Activated CD8-positive, alpha-beta T cell treated with anti-CD3 and anti-CD28 coated beads, Interleukin-2, amount 10 ng/mL, durations not matched to agents 7 days and 5 days (primary cell): ENCODE measurements at places on chromosomes 7 and 10.
A peak's percentile ranks its signal among the peaks of the same experiment; 100 is the strongest.

DNA sequence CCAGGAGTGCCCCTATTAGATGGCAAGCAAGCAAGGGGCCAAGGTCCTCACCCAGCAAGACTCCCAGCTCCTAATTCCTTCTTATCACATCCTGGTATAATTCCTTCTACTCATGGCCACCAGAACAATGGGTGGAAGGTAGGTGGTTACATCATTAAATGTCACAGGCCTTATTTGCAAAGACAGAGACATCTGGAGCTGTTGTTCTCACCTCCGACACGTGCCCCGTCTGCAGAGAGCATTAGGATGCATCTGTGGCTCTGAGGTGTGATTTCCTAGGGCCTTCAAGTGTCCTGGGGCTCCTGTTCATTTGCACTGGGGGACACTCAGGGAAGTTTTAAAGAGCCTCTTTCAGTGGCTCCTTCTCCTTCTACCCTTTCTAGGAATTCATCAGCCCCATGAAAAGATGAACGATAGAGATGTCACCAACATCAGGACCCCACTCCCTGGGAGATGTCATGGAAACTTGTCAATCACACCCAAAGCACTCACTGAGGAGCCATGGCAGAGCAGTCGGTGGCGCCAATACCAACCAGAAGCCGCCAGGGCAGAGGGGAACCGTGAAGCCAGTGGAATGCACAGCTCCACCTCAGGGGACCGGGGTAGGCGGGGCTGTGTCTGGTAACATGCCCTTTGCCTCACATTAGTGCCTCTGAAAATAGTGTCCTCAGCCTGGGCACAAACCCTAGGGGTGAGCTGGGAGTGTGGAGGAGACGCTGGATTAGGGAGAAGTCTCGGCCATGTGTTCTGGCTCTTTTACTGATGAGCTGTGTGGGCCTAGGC lies 2.9 kb upstream of the ATP6V0E2 start:
- DNase-seq = peak; percentile 58

DNA sequence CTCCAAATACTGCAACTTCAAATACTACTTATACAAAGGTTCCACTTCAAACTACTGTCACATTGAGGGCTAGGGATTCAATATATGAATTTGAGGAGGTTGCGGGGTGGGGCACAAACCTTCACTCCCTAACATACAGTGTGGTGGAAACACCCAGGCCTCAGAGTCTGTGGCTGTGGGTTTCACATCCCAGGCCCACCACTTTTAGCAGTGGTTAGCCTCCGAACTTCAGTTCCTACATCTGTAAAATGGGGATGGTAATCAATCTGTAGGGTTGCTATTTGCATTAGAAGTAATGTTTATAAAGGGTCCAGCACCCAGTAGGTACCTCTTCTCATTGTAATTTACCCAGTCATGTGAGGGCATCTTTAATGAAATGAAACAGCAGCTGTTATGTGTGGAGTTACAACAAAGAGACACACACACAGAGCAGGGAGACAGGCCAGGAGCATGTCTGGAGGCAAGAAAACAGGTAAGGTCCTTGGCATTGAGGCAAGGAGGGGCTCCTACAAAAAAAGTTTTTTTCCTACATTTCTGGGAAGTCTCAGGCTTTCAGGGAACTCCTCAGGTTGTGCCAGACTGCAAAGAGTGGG lies 570.9 kb downstream of the LRMDA start:
- no peak for DNase-seq

GRCh38 chr7:11216276-11216675 lies 242.6 kb downstream of the PHF14 start:
- DNase-seq = no peak

DNA sequence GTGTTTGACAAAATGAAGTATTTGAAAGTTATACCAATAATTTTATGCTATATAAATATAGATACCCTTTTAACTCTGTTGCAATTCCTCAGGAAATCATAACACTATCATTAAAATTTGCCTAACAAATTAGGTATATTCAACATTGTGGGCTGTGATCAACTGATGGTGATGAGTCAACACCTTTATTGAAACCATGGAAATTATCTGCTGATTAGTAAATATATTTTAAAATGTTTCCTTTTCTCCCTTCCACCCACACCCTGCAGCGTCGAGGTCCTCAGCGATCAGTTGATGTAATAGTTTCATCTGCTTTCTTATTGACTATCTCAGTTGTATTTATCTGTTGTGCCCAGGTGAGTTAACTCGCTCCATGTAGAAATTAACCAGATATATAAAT lies 143.9 kb downstream of the PHTF2 start:
- no peak for DNase-seq

GRCh38 chr7:135828604-135829003 lies 80.0 kb upstream of the FAM180A start:
- no peak for DNase-seq

GRCh38 chr10:36087006-36088005 lies 445.2 kb upstream of the FZD8 start:
- no peak for DNase-seq

DNA sequence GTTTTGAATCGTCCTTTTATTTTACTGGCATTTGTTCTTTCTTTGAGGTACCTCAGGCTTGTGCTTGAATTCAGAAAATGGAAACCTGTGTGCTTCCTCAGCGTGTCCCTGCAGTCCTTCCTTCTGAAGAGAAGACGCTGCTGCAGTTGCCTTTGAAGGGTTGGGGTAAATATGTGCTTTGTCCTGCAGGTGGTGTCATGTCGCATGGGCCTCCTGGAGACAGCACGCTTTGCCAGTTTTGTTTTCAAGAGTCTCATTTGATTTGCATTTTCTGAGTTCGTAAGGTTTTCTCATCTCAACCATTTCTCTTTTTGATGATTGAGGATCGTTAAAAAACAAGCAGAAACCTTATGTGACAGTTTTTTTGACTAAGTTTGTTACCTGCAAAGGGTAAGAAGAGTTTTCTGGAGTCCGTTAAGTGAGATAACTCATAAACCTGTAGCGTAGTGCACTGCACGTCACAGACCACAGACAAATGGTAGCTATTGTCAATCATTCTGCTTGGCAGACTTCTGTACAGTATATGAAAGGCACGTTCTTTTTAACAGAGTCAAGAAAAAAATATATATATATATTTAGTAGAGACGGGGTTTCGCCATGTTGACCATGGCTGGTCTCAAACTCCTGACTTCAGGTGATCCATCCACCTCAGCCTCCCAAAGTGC lies 57.0 kb downstream of the CDC123 start:
- DNase-seq = peak; percentile 34

GRCh38 chr7:85000735-85001350 lies 186.0 kb downstream of the SEMA3D start:
- DNase-seq = no peak

GRCh38 chr7:142771353-142771723 lies 568 bp downstream of the PRSS2 start:
- no peak for DNase-seq

DNA sequence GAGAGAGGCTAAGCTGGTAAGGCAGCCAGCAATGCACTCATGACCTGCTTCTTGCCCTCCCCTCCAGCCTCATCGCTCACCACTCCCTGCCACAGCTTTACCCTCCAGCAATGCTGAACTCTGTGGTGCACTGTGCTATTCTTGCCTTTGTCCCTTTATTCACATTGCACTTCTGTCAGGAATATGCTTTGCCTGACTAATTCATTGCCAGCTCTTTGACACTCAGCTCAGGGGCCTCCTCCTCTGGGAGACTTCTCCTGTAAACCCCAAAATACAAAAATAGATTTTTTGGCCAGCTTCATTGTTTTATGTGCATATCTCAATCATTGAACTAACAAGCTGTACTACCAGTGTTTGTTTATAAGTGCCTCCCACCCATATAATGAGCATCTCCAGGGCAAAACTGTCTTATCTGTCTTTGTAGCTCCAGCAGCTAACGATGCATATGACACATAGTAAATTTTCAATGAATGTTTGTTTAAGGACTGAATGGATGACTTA lies 8.2 kb downstream of the CNNM1 start:
- no peak for DNase-seq

GRCh38 chr7:18975689-18976280 lies 141.7 kb downstream of the TWIST1 start:
- DNase-seq = no peak

GRCh38 chr7:85175217-85175616 lies 11.6 kb downstream of the SEMA3D start:
- DNase-seq = no peak

- DNase-seq = no peak
Observed at GRCh38 chr10:44973323-44974081, 5.1 kb downstream of the DEPP1 start.

DNA sequence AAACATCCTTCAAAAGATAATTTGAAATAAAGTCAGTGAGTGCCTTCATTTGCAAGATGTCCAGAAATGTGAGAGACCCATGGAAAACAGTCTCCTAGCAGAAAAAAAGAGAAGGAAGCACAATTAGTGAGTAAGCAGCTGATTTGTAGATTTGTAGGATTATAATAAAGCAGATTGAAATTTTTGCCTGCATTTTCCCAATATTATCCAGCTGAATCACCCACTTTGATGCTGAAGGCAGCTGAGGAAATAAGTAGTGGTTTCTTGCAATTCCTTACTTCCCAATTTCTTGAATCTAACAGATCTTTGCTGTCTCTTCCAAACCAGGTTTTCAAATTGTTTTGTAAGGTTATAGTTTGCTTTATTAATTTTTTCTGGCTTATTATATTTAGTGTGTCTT lies 181.4 kb downstream of the GNAT3 start:
- DNase-seq = no peak

GRCh38 chr10:125153703-125154490 lies 6.5 kb downstream of the CTBP2 start:
- DNase-seq = no peak

GRCh38 chr10:102401735-102402511 lies 6.4 kb downstream of the NFKB2 start:
- no peak for DNase-seq

DNA sequence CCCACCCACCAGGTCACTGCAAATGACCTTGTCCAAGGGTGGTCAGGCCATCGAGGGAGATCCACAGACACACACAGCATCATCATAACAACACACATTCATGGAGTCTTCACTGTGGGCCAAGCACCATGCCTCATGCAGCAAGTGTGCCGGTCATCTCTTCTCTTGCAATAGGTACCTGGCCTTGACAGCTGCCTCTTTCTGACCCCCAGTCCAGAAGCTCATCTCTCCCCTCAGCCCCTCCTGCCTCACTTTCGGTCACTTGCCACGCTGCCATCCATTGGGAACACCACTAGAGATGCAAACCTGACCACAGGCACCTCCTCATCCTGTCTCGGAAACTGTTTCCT lies 75.9 kb downstream of the OAT start:
- no peak for DNase-seq

GRCh38 chr7:55099066-55099820 lies 80.4 kb downstream of the EGFR start:
- DNase-seq = no peak

DNA sequence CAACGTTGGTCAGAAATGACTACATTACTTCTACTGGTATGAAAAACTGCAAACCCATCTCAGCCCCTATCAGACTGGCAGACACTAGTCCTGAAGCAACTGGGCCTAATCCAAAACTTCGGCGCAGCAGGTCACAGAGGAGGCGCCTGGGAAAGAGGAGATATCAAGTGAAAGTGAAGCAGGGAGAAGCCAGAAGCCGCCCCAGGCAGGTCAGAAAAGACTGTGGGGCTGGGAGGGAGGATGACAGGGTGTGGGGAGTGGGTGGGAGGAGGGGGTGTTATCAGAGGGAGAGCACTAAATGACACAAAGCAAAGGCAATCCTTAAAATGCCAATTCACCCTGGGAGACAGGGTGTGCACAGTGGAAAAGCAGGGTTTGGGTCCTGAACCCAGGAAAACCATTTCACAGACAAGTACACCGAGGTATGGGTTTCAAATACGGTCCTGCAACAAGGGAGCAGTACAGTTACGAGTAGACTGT lies 731 bp downstream of the CHCHD3 start:
- DNase-seq = peak; percentile 23

DNA sequence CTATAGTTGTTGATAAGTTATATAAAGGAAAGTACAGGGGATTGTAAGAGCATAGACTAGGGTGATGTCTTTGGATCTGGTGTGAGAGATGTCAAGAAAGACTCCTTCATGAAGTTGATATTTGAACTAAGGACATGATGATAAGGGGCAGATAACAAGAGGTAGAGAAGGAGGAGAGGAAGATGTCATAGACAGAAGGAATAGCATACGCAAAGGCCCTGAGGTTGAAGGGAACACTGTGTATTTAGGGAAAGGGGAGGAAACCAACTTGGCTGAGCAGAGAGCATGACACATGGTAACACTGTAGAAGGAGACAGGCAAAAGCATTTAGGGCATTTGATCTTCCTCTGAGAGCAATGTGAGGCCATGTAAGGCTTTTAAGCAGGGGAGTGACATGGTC lies 170.8 kb downstream of the CHN2 start:
- no peak for DNase-seq

- no peak for DNase-seq
Observed at GRCh38 chr10:34290412-34291081, 524.5 kb downstream of the PARD3 start.

DNA sequence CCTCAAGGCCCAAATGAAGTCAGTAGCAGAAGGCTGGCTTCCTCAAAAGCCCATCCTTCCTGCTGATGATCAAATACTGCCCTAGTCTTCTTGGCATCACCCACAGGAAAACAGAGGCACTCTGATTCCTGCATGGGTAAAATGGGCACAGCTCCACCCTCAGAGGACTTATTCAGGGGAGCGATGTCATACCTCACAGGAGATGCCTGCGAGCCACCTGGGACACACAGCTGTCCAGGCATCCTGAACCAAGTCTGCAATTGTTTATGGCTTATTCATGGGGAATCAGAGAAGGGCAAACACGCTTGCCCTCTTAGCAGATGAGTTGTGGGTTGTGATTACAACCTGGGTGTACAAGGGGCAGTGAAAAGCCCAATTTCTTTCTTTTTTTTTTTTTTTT lies 22.0 kb upstream of the LMTK2 start:
- no peak for DNase-seq

DNA sequence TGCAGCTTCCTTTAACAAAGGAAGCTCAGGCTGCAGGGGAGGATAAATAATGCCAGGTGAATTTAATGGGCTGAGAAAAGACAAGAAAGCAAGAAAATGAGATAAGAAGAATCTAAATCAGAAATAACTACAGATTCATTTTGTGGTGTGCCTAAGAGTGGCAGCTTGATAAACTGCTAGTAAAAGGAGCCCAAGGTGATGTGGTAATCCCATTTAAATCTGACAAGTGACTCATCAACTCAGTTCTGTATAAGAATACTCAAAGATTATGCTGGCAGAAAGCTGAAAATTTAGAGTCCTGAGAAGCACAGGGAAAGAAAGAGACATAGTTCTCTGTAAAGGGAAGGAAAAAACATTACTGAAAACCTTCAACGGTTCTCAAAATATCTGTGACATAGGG lies 109.4 kb upstream of the PDE1C start:
- no peak for DNase-seq

- DNase-seq = no peak
Observed at GRCh38 chr7:90828601-90829000, 232.5 kb downstream of the CDK14 start.

DNA sequence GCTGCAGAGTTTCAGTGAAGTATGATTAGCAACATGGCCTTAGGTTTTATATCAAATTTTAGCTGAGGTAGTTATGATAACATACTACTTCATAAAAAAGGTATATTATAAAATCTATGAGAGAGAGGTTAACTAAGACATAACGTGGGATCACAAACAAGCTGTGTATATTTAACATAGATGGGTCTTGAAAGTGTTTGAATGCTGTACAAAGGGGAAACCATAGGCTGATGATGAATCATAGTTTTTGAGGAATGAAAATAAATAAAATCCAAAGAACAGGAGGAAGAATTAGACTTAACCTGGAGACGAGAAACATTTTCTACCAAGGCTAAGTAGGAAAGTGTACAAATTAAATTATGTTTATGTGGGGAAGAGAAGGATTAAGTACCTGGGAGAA lies 119.0 kb downstream of the GNAI1 start:
- DNase-seq = no peak

- DNase-seq = no peak
Observed at GRCh38 chr10:22315455-22316285, 518 bp upstream of the COMMD3 start.
